ENCODE measurements at places on chromosomes 7 and 10.

GRCh38 chr10:62985807-62986600 is 147.1 kb upstream of the NRBF2 start:
- DNase-seq: no peak

DNA sequence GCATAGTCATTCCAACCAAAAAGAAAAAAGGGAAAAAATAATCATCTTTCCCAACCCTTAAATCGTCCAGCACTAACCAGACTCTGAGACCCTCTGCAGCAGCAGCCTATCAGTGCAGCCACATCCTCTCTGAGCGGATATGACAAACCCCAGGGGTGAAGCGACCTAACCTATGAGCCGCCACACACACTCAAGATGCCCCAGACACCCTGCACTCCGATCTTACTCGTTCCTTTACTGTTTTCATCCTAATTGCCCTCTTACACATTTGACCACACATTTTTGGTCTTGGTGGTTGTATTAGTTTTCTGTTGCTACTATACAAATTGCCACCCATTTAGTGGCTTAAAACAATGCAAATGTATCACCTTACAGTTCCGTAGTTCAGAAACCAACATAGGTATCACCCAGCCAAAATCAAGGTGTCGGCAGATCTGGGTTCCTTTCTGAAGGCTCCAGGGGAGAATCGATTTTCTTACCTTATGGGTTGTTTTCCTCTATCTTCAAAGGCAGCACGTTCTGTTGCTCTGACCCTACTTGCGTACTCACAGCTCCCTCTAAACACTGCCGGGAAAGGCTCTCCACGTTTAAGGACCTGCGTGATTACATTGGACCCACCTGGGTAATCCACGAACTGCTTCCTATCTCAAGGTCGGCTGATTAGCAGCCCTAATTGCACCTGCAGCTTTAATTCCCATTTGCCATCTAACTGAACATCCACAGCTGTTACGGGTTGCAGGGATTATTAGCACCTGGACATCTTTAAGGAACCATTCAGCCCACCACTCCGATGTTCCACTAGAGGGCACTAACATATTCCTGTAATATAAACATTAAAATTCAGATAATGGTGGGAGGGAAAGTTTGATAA is 37.3 kb upstream of the PRSS1 start:
- peak; percentile 27 for DNase-seq

- DNase-seq: no peak
Observed at GRCh38 chr10:71635251-71635866, 84.2 kb downstream of the C10orf105 start.

DNA sequence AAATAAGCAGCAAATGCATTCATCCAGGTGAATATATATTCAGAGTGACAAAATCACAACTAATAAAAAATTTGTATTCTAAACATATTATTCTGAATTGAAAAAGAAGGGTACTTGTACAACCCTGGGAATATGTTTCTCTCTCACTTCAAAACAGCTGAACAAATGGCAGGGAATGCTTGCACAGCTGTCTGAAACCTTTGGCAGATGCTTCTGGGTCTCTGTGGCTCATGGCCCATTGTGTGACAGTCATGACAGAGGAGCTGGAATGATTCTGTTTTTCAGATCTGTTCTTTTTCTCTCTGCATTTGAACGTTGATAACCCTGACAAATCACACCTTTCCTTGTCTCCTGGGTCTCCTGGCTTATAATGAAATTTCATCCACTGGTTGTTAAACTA is 275.7 kb upstream of the FZD1 start:
- DNase-seq: no peak
